ENCODE measurements at places on chromosomes 12 and 14. TPM values are rescaled to one million over a fixed set of nuclear protein-coding genes. Genes with fewer than 3 reads are reported as not detected.

- DNase-seq = peak; percentile 81
These were observed at the start of gene SLC25A21 for GRCh38 chr14:37172024-37172869. Gene SLC25A21, minus strand, starts transcription at chr14:37172606.

- DNase-seq = no peak
These were observed 5.8 kb upstream of the DHH start for GRCh38 chr12:49100380-49100779.

- DNase-seq = no peak
These were observed 5.5 kb downstream of the DUSP6 start for GRCh38 chr12:89346741-89347324.

GRCh38 chr12:45204757-45205156 lies 11.1 kb upstream of the ANO6 start:
- no peak for DNase-seq

GRCh38 chr12:114976959-114977358 lies 293.0 kb upstream of the TBX3 start:
- no peak for DNase-seq

DNA sequence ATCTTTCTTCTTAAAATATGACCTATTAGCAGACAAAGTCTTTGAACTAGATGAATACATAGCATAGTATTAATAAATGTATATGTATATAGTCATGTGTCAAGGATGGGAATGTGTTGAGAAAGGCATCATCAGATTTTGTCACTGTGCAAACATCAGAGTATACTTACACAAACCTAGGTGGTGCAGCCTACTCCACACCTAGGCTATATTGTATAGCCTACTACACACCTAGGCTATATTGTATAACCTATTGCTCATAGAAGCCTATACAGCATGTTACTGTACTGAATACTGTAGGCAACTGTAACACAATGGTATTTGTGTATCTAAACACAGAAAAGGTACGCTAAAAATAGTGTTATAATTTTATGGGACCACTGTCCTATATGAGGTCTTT lies 47.6 kb downstream of the PTPN21 start:
- DNase-seq = no peak

DNA sequence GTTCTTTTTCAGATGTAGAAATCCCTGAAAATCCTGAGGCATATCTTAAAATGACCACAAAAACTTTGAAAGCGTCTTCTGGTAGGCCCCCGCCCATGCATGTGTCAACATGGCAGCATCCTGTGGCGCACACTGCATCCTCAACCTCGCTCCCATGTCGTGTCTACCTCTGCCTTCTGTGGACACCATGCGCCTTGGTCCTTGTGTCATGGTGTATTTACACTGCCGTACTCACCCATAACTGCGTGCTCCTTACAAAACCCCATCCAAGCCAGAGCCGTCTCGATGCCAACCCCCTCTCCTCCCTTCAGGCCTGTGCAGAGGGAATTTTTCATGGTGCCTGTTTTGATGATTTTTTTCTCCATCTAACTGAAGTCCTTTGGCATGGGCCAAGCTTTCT lies 78.9 kb downstream of the ESR2 start:
- no peak for DNase-seq

- DNase-seq = no peak
These were observed 9.9 kb downstream of the LRRC10 start for GRCh38 chr12:69600804-69601203.

DNA sequence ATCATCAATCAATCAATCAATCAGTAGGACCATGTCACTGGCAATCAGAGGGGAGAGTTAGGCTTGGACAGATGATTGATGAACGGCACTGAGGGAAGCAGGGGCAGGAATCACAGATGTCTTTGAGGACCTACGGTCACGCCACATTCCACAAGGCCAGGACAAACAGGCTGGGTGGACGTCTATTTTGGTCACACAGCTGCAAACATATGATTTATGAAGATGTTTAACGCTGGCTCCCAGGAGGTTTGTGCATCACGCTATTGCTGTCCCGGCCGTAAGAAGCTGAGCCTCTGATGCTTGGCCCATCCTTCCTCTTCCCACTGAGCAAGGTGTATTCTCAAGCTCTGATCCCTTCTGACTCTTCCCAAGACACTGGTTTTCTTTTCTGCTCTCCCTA lies 160.8 kb downstream of the FOXN3 start:
- no peak for DNase-seq

DNA sequence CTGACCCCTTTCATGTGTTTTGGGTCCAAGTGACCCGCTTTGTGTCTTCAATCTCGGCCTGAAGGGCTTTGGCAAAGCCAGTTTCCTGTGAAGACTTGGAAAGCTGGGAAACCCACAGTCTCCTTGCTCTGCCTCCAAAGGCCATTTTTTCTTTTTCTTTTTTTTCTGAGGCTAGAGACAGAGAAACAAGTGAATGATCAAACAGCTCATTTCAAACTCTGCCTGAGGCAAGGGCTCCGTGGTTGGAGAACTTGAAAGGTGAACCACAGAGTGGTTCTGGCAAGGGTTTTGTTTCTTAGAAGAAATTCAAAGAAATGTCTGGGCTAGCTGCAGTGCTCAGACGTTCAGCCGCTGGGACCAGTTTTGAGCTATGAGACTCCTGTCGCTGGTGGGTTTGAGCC lies 62.7 kb downstream of the ERH start:
- no peak for DNase-seq

GRCh38 chr12:68487721-68488309 lies 122.9 kb upstream of the RAP1B start:
- no peak for DNase-seq

GRCh38 chr12:15782667-15783066 lies 6.5 kb downstream of the EPS8 start:
- DNase-seq = no peak

- no peak for DNase-seq
These were observed 2.1 kb downstream of the MSI1 start for GRCh38 chr12:120366845-120367232.

DNA sequence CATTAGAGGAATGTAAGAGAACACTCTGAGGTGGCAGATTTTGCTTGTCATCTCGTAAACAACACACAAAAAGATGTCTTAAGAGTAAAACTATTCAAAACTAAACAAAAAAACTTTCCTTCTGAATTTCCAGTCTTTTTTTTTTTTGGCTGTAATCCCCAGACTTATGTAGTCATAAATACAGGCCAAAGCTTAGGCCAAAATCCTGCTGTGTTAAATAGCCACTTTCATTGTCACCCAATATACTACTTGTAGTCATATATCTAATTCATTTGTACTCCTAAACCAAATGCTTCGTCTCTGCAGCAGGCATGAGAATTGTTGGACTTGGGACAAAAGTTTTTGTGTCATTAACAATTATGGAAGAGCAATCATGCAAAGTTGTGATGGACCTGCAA lies 103.5 kb upstream of the ATF1 start:
- DNase-seq = no peak

DNA sequence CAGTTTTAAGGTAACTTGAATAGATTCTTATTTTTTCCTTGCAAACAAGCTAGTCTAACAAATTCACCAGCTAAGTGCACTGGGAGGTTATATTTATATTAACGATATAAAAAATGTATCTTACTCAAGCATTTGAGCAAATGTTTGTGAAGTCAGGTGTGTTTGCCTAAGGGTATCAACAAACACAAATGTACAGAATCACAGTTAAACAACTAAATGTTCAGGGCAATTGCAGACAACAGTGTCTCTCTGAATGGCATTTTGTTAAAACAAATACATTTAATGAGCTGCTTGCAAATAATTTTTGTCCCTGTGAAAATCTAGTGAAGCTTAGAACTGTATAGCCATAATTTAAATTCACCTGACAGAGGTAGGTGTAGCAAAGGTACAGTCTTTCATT lies 28.2 kb upstream of the FLRT2 start:
- no peak for DNase-seq

DNA sequence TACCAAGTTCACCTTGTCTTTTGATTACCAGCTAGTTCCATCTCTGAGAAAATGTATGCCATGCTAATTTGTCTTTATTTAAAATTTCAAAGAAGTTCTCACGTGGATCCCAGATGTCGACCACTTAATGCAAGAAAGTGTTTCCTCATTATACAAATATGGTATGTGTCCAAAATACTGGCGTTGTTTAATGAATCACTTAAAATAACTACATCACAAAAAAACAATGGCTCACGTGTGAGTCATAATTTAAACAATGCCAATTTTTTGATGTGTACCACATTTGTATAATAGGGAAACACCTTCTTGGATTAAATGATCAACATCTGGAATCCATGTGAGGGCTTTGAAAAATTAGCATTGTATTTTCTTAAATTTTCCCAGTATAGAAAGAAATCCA lies 40.8 kb downstream of the DBX2 start:
- DNase-seq = no peak

DNA sequence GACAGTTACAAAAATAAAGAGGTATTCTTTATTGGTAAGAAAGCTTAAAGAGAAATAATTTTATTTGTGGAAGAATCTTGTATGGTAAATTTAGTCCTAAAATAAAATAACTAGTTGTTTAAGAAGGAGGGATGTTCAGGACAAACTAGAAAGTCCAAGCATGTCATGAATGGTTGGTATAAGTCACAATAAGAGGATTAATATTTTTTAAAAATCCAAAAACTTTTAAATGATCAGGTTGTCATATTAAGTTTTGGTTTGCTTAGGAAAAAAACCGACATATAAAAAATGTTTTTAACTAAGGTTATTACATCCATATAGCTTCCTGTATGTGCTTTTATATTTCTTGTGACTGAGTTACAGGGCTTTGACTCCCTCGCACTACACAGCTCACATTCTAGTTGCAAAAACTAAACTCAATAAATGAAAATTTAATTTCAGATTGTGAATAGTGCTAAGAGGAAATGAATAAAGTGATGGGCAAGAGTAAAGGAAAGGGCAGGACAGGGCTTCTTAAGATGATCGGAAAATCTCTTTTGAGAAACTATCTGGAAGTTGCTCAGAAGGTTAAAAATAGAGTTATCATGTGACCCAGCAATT lies 80.7 kb upstream of the METAP2 start:
- DNase-seq = no peak

DNA sequence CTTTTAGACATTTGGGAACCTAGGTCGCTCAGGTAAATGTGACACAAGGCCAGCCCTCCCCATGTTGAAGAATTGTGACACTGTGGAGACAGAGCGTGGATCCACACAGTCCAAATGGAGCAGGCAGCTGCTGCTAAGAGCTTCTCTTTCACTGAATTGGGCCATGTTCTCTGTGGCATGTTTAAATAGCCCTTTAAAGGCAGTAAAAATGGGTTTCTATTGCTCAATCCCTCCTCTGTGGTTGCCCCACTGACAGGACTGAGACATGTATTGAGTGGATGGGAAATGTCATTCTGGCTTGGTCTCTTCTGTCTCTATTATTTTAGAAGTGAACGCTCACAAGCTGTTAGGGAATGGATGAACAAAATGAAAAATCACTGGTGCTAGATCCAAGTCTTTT lies 84.0 kb upstream of the PRICKLE1 start:
- DNase-seq = no peak

- no peak for DNase-seq
These were observed 33.1 kb downstream of the NPC2 start for GRCh38 chr14:74459976-74460375.

DNA sequence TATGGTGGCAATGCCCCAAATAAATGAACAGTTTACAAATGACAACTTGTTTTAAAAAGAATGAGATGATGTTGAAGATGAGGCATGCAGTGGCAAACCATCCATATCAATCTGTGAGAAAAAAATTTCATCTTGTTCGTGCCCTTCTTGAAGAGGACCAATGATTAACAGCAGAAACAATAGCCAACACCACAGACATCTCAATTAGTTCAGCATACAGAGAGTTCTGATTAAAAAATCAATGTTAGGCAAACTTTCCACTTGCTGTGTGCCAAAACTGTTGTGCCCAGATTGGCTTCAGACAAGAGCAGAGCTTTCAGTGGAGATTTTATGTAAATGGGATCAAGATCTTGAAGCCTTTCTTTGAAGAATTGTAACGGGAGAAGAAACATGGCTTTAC lies 329.9 kb downstream of the BMP4 start:
- DNase-seq = no peak

The NANOG gene
- total RNA-seq = not detected

The SLC5A8 gene
- total RNA-seq = not detected

The SIX6 gene
- total RNA-seq = not detected

The WSCD2 gene
- total RNA-seq = 0.97 TPM

The CD69 gene
- 0.40 TPM for total RNA-seq

The MYO1H gene
- 0.78 TPM for total RNA-seq

The NID2 gene
- total RNA-seq = 39.5 TPM

The BEST3 gene
- 0.48 TPM for total RNA-seq

The ADGRD1 gene
- 86.1 TPM for total RNA-seq

The PLEKHD1 gene
- 0.22 TPM for total RNA-seq

The CDCA3 gene
- total RNA-seq = 1.3 TPM

The GCN1 gene
- total RNA-seq = 30.5 TPM

The ZNF384 gene
- 23.0 TPM for total RNA-seq

The MSRB3 gene
- 130 TPM for total RNA-seq
